ENCODE measurements at places on chromosomes 16 and 17.

- no peak for DNase-seq
Measured at GRCh38 chr16:51181503-51181811, 30.4 kb upstream of the SALL1 start.

- DNase-seq: peak; percentile 51
Measured at GRCh38 chr16:58021661-58022551, 3.6 kb upstream of the MMP15 start.

DNA sequence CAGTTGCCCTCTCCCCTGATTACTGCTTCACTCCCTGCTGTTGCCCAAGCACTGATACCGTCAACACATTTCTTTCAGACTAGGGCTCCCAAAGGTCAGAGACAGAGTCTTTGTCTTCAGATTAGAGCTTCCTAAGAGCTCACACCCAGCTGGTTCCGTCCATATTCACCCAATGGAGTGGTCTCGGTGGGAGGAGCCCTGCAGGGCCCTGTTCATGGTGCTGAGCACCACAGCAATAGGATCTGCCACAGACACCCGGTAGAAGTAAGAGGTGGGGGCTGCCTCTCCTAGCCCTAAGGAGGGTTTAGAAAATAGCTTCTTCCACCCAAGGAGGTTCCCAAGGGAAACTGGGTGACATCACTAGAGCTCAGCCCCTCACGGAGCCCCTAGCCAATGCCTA lies 128.3 kb downstream of the CCDC144A start:
- DNase-seq: no peak

- no peak for DNase-seq
Measured at GRCh38 chr16:52825892-52826291, 226.8 kb downstream of the CHD9NB start.

- DNase-seq: no peak
Measured at GRCh38 chr17:43813386-43813785, 19.6 kb downstream of the MPP3 start.

- no peak for DNase-seq
Measured at GRCh38 chr17:7781429-7781828, 52.6 kb upstream of the KDM6B start.
